ENCODE measurements at places on chromosomes 12 and 14. TPM values are rescaled to one million over a fixed set of nuclear protein-coding genes. Genes with fewer than 3 reads are reported as not detected.

Gene RASSF9
- total RNA-seq: not detected

Gene COX8C
- total RNA-seq: not detected

Gene ADCY4
- 1.5 TPM for total RNA-seq

Gene PLEK2
- total RNA-seq: 0.81 TPM

DNA sequence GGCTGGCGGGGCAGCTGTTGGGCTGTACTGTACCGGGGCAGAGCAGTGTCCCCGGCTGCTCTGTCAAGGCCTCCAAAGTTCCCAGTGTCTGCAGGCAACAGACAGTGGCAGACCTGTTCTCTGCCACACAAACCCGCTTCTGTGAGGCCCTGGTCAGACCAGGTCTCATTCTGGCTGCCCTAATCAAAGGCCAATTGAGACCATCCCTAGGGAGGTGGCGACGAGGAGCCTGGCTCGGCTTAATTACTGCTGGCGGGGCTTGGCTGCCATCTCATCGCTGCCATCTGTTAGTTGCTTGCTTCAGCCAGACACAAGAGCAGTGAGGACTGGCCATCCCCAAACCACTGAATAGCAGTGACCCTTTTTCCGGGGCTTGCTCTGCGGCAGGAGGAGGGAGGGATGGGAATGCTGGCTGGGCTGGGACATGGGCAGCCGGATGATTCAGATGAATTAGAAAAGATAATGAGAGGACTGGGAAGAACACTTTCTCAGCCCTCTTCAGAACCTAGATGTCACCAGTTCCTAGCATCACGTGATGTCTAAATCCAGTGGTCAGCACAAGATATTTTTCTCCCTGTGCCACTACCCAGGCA is 24.5 kb downstream of the ERG28 start:
- DNase-seq: no peak

GRCh38 chr14:64727551-64728071 is 23.4 kb downstream of the PLEKHG3 start:
- DNase-seq: no peak

DNA sequence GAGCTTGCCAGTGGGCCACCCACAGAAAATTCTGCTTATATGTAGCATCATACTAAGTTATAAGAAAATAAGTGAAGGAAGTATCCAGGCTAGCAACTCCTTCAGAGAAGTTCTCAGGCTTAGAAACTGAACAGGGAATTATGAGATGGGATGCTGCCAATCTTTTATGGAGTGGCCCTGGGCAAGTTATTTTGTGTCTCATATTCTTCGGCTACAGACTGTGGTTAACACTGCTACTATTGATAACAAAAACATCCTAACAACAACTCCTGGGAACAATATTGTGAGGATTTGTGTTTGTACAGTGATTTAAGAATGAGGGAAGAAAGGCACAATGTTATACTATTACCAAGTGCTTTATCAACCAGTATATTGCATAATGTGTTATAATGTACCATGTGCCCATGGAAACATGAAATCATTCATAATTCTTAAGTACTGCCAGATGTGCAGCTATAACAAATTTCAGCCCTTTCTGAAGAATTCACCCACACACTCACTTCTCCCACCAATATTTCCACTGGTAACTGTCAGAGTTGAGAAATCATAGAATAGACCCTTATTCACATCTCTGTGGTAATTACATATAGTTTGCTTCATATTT is 113.3 kb upstream of the SOX5 start:
- DNase-seq: no peak

DNA sequence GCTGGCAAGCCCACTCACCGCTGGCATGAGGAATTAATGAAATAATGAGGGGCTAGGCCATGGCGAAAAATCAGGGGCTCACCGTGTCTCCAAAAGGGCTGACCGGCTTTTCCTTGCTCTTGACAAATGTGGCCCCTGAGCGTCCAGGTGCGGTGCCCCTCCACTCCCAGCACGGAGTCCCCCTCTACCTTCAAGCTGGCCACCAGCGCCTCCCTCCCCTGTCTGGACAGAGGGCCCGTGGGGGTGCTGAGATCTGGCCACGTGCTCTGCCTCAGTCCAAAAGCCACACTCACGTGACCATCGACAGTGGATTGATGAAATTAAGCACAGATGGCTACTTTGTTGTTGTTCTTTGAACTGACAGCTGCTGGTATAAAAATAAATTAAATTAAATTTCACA is 78.8 kb upstream of the BCL11B start:
- no peak for DNase-seq

- DNase-seq: peak; percentile 15
Measured at GRCh38 chr12:45543887-45544286, 185.6 kb upstream of the ARID2 start.

DNA sequence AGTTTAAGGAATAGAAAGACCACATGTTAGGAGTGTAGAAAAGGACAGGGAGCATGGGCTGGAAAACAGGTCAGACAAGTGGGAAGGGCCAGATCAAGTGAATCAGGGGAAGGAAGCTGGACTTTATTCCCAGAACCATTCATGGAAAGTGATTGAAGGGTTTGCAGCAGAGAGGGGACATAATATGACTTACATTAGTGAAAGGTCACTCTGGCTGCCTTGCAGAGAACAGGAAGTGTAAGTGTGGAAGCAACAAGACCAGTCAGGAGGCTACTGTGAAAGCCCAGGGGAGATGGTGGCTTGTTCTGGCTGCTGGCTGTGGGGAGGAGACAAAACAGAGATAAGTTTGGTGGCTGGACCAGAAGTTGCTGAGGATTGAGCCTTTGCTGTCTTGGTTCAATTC is 69.1 kb downstream of the VCPKMT start:
- DNase-seq: no peak

DNA sequence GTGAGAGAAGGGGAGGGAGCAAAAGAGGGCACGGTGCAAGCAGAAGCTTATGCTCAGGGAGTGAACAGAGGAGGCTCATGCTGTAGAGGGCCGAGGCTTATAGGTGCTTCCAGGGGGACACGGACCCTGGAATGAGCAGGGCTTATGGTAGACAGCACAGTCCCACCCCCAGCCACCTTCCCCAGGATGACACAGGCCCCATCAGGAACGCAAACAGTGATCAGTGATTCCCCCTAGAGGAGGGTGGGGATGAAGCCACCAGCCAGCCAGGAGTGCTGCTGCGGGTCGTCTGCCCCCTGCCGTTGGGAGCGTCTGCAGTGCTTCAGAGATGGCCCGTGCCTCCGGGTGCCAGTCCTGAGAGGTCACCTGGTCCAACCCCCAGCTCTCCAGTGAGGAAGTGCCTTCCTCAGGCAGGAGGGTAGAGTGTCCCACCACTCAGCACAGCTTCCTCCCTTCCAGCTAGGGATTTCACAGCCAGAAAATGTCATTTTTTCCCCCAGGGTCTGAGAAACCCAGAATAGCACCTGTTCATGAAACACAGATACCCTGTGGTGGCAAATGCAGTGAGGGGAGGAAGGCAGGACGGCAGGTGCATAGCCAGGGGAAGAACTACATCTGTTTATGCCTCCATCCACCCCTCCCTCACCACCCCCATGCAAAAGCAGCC is 60.7 kb downstream of the SLC6A12 start:
- no peak for DNase-seq

- no peak for DNase-seq
Measured at GRCh38 chr14:64696355-64696857, 7.8 kb upstream of the PLEKHG3 start.
